ENCODE measurements at places on chromosomes 3 and 15. TPM values are rescaled to one million over a fixed set of nuclear protein-coding genes. Genes with fewer than 3 reads are reported as not detected.

- no peak overlapping the region for H3K4me3 ChIP-seq
- peaks cover 79% of the 10 kb centered on the region for H3K27me3 ChIP-seq
- H3K27ac ChIP-seq, result no peak overlapping the region
- H3K4me1 ChIP-seq, result peaks cover 3% of the 10 kb centered on the region
These were observed 14.7 kb downstream of the SHOX2 start for GRCh38 chr3:158091531-158091930.

DNA sequence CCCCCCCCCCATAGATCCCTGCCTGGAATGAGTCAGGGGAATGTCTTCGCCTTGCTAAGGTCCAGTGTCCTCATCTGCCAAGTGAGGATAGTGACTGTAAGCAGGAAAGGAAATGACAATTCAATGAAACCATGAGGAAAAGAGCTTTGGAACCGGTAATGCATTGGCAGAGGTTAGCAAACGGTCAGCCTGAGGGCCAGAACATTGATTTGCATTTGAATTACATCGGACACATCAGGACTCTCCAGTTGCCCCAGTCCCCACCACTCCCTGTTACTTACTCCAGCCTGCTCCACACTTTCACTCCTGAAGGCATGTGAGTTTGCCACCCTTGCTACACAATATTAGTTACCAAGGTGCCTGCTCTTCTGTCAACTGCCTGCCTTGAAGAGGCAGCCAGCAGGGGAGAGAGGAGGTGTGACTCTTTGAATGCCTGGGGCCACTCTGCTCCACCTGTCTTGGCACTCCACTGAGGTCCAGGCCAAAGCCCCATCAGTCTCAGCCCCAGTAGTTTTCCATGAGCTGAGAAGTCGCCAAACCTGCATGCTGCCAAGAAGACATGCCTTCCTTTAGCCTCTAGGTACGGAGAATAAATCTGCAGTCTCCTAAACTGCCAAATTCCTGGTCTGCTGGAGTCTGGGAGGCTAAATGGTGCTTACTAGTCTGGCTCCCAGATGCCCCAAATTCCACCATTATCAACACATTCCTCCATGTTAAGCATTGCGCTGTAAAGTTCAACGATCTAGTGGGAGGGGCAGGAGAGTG lies 191.7 kb upstream of the TLE3 start:
- H3K4me3 ChIP-seq, result no peak overlapping the region
- H3K27ac ChIP-seq, result no peak overlapping the region
- DNase-seq, result no peak
- H3K36me3 ChIP-seq, result no peaks in the 10 kb centered on the region

Gene NR2C2
- 79.8 TPM for total RNA-seq

Gene CADM2
- total RNA-seq, result 0.62 TPM

Gene CIB2
- total RNA-seq, result 1.5 TPM

DNA sequence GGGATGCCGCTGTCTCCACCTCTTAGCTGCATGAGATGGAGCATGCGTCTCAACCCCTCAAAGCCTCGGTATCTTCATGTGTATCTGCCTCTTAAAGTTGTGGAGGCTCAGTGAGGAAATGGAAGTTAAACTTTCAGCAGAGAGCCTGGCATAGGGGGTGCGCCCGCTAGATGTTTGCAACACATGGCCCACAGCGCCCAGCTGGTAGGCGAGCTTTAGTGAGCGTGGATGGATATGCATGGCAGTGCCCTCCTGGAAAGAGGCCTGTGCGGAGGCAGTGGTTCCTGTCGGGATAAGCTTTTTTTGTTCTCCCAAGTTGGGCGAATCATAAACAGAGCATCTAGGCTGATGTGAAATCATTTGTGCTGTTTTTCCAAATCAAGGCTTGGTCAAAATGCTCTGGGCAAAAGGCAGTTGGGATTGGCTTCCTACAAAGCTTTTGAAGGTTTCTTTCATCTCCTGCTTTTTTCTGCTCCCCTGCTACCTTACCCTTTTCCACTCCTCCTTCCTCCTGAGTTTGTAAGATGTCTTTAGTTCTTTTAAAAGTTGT lies 272.4 kb upstream of the TPM1 start:
- H3K36me3 ChIP-seq, result no peaks in the 10 kb centered on the region
- H3K27me3 ChIP-seq, result no peaks in the 10 kb centered on the region
- H3K27ac ChIP-seq, result no peak overlapping the region
- H3K4me1 ChIP-seq, result no peaks in the 10 kb centered on the region

DNA sequence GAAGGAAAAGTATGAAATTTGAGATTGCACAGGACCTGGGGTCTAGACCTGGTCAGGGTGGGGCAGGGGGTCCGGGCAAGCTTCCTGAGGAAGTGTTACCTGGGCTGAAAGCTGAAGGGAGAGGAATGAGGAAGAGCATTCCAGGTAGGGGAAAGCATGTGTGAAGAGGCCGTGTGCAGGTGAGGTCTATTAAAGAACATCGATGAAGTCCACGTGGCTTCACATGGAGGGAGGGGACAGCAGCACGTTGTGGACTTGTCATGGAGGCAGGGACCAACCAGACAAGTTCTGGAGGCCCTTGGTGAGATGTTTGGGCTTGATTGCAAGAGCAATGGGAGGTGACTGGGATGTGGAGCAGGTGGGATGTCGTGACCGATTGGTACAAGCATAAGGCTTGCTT lies 47.1 kb downstream of the IDH2 start:
- no peak overlapping the region for H3K4me3 ChIP-seq
- H3K4me1 ChIP-seq, result peaks cover 19% of the 10 kb centered on the region
- H3K36me3 ChIP-seq, result peaks cover 2% of the 10 kb centered on the region
- DNase-seq, result no peak

GRCh38 chr3:186380622-186381380 lies 18.8 kb upstream of the DGKG start:
- peaks cover 4% of the 10 kb centered on the region for H3K27me3 ChIP-seq
- DNase-seq, result no peak
- no peaks in the 10 kb centered on the region for H3K36me3 ChIP-seq
- no peak overlapping the region for H3K4me3 ChIP-seq
- peaks cover 4% of the 10 kb centered on the region for H3K4me1 ChIP-seq

GRCh38 chr3:195403841-195404408 lies 38.9 kb downstream of the ACAP2 start:
- peaks cover 31% of the 10 kb centered on the region for H3K36me3 ChIP-seq
- no peak overlapping the region for H3K27ac ChIP-seq
- H3K27me3 ChIP-seq, result no peaks in the 10 kb centered on the region

DNA sequence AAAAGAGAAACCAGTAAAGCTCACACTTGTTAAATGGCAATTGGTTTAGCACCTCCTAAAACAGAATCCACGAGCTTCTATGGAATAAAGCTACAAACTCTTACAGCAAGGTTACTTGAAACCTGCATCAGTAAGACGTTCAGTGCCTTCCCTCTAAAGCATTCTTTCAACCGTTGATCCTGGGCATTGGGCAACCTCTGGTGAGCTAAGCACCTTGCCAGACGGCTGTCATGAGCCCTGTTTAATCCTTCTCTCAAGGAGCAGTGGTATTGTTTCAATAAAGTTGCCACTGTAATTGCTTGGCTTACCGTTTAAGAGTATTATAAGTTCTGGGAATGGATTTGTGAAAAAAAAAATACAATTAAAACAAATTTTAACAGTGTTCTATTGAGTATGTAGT lies 75.0 kb downstream of the COL8A1 start:
- DNase-seq, result no peak
- no peak overlapping the region for H3K27ac ChIP-seq
- H3K4me1 ChIP-seq, result no peaks in the 10 kb centered on the region

Gene TMEM212
- total RNA-seq, result not detected

DNA sequence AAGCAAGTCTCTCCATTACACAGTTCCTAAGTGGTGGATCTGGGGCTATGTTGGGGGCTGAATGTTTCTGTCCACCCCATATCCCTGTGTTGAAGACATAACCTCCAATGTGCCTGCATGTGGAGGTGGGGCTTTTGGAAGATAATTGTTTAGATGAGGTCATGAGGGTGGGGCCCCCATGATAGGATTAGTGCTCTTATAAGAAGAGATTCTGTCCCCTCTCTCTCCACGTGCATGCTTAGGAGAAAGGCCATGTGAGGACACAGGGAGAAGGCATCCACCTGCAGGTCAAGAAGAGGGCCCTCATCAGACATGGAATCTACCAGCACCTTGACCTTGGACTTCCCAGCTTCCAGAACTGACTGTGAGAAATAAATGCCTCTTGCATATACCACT lies 231.0 kb upstream of the CHRNA7 start:
- no peak for DNase-seq
- H3K4me3 ChIP-seq, result no peak overlapping the region
- no peak overlapping the region for H3K27ac ChIP-seq
- H3K27me3 ChIP-seq, result no peaks in the 10 kb centered on the region

- H3K4me3 ChIP-seq, result peak overlapping the region; percentile 53
- peaks cover 35% of the 10 kb centered on the region for H3K4me1 ChIP-seq
- H3K36me3 ChIP-seq, result peaks cover 52% of the 10 kb centered on the region
- no peak for DNase-seq
- no peaks in the 10 kb centered on the region for H3K27me3 ChIP-seq
- H3K27ac ChIP-seq, result peak overlapping the region; percentile 85
These were observed 316.0 kb upstream of the CBLB start for GRCh38 chr3:106184540-106185457.

DNA sequence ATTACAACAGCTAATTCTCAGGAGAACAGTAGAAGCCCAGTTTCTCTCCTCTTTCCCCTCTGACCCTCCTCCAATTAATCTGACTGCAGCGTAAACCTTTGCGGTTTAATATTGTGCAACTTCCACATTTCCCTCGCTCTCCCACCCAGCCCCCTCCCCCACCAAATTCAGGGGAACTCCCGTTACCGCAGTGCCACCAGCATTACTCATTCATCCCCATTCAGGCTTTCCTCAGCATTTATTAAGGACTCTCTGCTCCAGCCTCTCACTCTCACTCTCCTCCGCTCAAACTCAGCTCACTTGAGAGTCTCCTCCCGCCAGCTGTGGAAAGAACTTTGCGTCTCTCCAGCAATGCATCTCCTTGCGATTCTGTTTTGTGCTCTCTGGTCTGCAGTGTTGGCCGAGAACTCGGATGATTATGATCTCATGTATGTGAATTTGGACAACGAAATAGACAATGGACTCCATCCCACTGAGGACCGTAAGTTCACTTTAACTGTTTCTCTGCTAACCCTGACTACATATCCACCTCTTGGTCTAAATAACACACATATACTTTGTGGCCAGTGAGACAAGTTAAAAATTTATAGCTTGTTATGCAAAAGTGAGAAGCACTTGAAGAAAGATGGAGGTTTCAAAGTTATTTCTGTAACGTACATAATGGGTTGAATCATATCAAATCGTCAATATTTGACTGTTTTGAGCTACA lies at the start of gene PTX3:
TSS of gene PTX3 (plus strand) at position 268 of the 709 bp plus-strand sequence. CDS start at position 352, 84 bp downstream.
- no peak for DNase-seq
- no peak within 1 kb of the TSS for H3K27ac ChIP-seq
- H3K27me3 ChIP-seq, result peaks cover 49% of the 10 kb centered on the region
- H3K36me3 ChIP-seq, result no peaks in the 10 kb centered on the region
- H3K4me3 ChIP-seq, result peak within 1 kb of the TSS; percentile 69
- H3K4me1 ChIP-seq, result peaks cover 5% of the 10 kb centered on the region

GRCh38 chr15:99132122-99132521 lies 27.2 kb downstream of the SYNM start:
- no peaks in the 10 kb centered on the region for H3K36me3 ChIP-seq
- no peak for DNase-seq
- H3K27me3 ChIP-seq, result peaks cover 5% of the 10 kb centered on the region
- no peak overlapping the region for H3K4me3 ChIP-seq
- no peaks in the 10 kb centered on the region for H3K4me1 ChIP-seq

Gene PXYLP1
- 19.5 TPM for total RNA-seq

- H3K27ac ChIP-seq, result no peak overlapping the region
- peaks cover 1% of the 10 kb centered on the region for H3K27me3 ChIP-seq
- peaks cover 6% of the 10 kb centered on the region for H3K36me3 ChIP-seq
These were observed 365.9 kb upstream of the PROK2 start for GRCh38 chr3:72150634-72151412.

Gene IGSF10
- not detected for total RNA-seq

Gene TNNC1
- total RNA-seq, result 3.0 TPM

GRCh38 chr3:180295811-180296210 lies 259.1 kb upstream of the PEX5L start:
- H3K4me1 ChIP-seq, result no peaks in the 10 kb centered on the region
- H3K4me3 ChIP-seq, result no peak overlapping the region
- DNase-seq, result no peak
- H3K36me3 ChIP-seq, result no peaks in the 10 kb centered on the region

All from activated naive CD8-positive, alpha-beta T cell treated with anti-CD3 and anti-CD28 coated beads, Interleukin-2, amount 10 ng/mL, durations not matched to agents 7 days and 5 days (primary cell).